ENCODE measurements at places on chromosomes 11 and 22. TPM values are rescaled to one million over a fixed set of nuclear protein-coding genes. Genes with fewer than 3 reads are reported as not detected.

The KREMEN1 gene
- total RNA-seq = 39.1 TPM

The SCGB1A1 gene
- total RNA-seq = not detected

The FAM83F gene
- total RNA-seq = 2.2 TPM

The VSIG2 gene
- 0.88 TPM for total RNA-seq

The CABP4 gene
- total RNA-seq = 1.3 TPM

The CAPN5 gene
- total RNA-seq = 5.6 TPM

The TP53AIP1 gene
- not detected for total RNA-seq

- DNase-seq = no peak
These were observed 241.0 kb downstream of the TENM4 start for GRCh38 chr11:79199729-79200354.

DNA sequence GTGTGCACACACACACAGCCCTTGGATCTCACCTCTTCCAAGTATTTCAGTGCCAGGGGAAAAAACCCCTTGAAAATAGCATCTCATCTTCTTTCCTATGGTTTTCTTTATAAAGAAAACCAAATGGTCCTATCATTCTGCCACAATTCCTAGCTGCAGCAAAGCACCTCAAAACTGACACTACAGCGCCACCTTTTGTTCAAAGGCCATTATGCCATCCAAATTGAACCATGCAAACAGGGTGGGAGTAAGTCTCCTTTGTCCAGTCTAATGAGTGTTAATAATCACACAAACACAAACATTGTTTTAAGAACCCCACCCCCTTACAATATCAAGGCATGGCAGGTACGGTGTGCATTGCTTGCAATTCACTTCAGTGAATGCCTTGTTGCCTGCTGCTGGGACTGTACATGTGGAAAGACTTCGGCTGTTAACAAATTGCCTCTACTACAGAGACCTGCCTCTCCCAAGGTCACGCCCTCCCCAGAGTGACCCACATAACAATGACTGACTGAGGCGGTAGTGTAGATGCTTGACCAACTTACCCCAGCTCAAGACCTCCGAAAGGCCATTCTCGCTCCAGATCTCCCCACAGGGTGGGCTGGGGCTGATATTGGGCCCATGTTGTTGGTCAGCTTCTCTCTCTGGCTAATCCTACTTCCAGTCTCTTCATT, 31.7 kb downstream of the FAM181B start:
- DNase-seq = no peak

DNA sequence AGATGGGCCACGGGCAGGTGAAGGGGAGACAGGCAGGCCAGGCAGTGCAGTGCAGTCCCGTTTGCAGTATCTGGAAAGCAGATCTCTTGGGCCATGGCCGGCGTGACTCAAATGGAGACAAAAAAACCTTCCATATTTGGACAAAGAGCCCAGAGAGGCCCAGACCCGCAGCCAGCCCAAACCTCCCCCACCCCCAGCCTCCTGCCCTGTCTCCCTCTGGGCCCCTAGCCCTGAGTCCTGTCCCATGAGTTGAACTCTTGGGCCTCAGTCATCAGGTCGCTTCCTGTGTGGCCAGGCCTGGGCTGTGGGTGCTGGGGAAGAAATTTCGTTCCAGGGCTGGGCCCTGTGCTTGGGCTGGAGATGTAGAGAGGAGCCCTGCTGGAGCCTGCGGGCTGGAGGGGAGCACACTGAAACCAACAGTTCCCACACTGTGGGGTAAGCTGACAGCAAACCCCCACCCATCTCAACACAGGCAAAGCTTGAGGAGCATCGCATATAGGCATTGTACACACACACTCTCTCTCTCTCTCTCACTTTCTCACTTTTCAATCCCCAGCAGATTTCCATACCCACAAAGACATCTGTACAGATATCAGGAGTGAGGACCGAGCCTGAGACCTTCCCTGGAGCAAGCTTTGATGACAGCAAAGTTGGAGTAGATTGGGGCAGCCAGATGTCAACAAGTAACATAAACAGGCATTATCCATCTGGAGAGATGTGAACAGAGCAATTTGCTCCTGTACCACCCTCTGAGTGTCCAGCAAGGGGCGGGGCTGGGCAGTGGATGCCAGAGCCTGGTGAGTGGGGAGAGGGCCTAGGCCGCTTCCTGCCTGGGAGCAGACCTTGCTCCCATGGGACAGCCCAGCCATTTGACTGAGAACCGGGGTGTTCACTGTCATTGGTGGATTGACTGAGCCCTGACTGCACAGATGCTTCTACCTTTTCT, 17.2 kb downstream of the ARHGEF17 start:
- no peak for DNase-seq

GRCh38 chr22:19536564-19536963, 12.4 kb upstream of the CLDN5 start:
- no peak for DNase-seq

- DNase-seq = no peak
These were observed 1.9 kb upstream of the BCL9L start for GRCh38 chr11:118927554-118928100.

GRCh38 chr22:26432619-26433311, 3.7 kb downstream of the ASPHD2 start:
- no peak for DNase-seq

- DNase-seq = no peak
These were observed 9.1 kb downstream of the NDUFV1 start for GRCh38 chr11:67615728-67616430.

DNA sequence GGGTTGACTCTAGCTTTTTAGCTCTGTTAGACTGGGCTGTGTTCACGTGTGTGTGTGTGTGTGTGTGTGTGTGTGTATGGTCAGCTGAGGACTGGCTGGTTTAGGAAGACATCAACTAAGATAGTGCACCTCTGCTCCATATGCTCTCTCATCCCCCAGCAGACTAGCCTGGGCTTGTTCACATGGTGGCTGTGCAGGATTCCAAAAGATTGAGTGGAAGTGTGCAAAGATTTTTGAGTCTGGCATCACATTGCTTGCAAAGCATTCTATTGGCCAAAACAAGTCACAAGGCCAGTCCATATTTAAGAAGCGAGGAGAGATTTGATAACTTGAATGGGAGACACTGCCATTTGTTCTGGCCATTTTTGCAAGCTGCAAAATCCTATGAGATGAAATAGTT, 79.7 kb upstream of the C11orf87 start:
- no peak for DNase-seq

DNA sequence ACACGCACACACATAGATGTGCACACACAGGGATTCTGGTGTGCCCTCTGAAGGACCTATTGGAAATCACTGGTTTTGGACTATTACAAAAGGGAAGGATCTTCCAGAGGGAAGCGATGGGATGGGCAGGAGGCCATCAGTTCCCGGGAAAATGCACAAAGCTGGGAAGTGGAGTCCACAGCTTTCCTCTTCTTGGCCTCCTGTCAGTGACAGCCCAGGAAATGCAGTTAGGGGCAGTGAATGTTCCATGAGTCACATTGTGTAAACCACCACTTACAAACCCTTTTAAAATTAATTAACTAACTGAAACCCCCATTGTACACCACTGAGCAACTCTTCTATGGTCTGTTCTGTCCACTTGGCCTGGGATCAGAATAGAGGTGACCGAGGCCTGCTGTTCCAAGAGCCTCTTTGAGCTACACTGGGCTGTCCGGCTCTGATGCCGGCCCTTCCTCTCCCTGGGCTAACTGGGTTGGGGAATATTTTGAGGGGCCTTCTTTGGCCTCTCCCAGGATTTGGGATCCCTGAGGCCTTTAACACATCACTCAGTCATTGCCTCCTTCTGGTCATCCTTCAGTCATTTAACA, 137.7 kb downstream of the FEZ1 start:
- no peak for DNase-seq

DNA sequence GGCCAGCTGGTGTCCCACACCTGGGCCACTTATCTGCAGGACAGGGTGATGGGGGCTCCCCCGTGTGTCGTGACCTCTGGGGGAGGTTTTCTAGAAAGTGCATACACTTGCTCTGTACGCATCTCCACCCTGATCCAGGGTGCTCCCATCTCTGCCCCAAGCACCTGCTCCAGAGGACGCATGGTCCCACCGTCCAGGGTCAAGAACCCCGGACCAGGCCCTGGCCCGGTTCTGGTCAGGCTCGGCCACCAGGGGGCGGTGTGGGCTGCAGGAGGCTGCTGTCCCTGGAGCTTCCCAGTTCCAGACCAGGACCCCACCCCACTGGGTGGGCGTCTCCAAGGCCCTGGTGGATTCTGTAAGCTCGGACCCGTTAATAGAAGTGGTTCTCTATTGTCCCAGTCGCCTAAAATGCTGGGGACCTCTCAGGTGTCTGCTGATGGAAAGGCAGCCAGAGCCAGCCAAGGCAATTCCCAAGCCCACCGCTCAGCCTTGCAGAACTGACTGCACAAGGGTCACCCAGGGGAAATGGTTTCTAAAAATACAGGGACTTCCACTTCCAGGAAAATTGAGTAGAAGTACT, 34.7 kb upstream of the SEPTIN5 start:
- peak; percentile 71 for DNase-seq

- no peak for DNase-seq
These were observed 15.0 kb downstream of the TSKU start for GRCh38 chr11:76798202-76798581.

GRCh38 chr11:33618351-33618710, 82.3 kb downstream of the C11orf91 start:
- DNase-seq = no peak

GRCh38 chr22:29039148-29039547, 22.5 kb downstream of the C22orf31 start:
- no peak for DNase-seq

- DNase-seq = peak; percentile 36
These were observed 110.5 kb downstream of the ZNF280B start for GRCh38 chr22:22397875-22398524.

- no peak for DNase-seq
These were observed 9.6 kb downstream of the KRTAP5-5 start for GRCh38 chr11:1639102-1639620.

- no peak for DNase-seq
These were observed 115.2 kb downstream of the CEP164 start for GRCh38 chr11:117442869-117443239.

DNA sequence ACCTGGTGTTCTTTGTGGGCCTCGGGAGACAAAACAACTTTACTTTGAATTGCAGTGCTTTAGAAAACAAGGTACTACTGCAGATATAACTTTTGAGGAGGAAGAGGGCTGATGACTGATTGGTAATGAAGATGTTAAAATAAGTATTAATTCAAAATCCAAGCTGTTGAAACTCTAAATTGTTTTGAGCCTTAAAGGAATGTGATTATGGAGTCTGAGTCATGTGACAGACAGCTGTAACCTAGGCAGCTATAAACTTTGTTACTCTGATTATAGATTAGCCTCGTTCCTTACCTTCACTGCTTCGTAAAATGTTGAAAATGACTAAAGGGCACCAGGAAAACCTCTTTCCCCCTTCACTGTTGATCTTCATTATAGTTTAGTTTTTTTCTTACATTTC, 43.4 kb downstream of the MS4A2 start:
- no peak for DNase-seq

DNA sequence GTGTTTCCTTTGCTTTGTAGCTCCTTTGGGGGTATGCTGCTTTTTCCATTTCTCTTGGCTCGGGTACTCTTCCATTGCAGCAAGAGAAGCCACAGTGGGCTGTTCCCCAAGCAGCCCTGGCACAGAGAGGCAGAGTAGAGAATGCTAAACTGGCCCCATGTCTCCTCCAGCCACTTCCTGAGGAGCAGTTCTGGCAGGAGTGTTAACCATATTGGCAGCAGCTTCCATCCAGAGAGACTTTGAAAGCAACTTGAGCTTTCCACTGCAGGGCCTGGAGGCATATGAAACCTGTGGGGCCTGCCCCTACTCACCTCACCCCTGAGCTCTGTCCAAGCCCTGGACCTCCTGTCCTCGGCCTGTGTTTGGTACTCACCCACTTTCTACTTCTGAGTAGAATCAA, 61.8 kb downstream of the ALX4 start:
- DNase-seq = no peak

DNA sequence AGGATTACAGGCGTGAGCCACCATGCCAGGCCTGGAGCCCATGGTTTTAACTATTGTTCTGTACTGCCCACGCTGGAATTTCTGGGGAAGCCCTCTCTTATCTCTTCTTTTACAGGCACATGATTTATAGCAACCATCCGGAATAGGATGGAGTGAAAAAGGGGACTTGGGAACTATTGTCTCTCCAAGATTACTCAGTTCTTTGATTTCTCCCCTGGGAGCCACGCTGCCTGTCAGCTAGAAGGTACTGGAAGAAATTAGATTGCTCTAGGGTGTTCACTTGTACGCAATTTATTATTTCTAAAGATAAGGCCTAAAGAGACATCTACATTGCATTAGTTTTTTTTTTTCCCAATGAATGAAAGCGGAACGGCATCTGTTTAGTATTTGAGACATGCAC, 65.6 kb upstream of the PTPRJ start:
- DNase-seq = no peak

Data from left cardiac atrium (tissue), 4 donors.